ENCODE measurements at places on chromosomes 12 and 14.

DNA sequence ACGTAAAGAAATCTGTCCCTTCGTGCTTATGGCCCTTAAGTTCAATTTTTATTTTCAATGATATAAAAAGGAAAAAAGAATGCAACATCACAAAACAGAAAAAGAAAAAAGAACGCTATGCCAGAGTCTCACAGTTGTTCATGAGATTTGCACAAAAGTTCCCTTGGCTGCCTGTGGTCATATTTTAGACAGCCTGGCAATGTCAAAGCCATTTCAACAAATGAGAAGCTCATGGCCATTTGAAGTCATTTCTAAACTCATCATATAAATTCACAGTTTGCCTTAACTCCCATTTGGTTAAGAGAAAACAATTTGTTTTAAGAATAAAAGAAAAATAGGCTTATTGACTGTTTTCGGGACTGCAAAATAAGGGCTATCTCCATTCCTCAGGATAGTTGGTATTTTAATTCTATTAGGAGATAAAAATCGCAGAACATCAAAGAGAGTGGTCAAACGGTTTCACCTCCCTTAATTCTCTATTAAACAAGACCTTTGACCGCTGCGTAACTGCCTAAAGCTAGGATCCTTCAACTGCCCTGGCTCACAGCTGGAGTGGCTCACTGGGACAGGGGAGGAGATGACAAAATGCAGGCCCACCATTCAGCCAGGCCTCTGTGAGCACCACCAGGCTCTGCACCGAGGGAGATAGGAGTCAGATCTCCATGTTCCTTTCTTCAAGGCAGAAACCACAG is 119.2 kb upstream of the DAAM1 start:
- no peak for DNase-seq

- DNase-seq, result no peak
These were observed 18.3 kb downstream of the GPR132 start for GRCh38 chr14:105046891-105047282.

DNA sequence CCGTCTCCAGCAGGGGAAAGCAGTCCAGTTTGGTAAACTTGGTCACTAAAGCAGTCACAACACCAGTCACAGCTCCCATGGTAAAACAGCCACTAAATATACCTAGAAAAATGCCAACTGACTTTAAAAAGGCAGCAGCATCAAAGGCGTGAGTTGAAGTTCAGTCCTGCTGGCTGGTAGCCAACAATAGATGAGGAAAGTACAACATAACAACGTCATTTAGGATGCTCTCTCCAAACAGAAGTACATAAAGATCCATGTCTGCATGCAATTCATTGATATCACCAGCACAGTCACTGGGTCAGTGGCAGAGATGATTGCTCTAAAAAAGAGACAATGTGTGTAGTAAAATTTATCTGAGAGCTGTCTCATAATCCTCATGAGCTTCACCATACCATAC is 59.3 kb upstream of the TMPO start:
- no peak for DNase-seq

DNA sequence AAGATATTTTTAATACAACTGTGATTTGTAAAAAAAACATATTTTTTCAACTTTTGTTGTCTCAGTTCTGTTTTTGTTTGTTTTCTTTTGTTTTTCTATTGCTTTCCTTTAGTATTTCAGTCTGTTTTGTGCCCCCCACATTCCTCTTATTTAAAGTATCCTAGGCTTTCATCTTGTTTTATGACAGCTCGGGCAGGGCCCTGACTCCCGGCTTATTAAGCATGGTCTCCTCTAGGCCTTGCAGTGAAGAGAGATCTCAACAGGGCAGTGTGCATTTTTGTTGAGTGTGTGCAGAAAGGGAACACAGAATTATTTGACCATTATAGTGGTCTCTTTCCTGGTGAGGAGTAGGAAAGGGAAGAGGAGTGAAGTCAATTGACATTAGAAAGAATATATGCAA is 110.2 kb upstream of the SLC38A4 start:
- no peak for DNase-seq

- no peak for DNase-seq
These were observed 23.7 kb upstream of the TUBA1A start for GRCh38 chr12:49212572-49212971.

GRCh38 chr12:51932218-51933076 is 19.1 kb upstream of the ACVR1B start:
- DNase-seq, result no peak

GRCh38 chr14:61527325-61528100 is 167.8 kb upstream of the HIF1A start:
- DNase-seq, result no peak

- DNase-seq, result no peak
These were observed 50.8 kb downstream of the EID3 start for GRCh38 chr12:104354167-104354867.

DNA sequence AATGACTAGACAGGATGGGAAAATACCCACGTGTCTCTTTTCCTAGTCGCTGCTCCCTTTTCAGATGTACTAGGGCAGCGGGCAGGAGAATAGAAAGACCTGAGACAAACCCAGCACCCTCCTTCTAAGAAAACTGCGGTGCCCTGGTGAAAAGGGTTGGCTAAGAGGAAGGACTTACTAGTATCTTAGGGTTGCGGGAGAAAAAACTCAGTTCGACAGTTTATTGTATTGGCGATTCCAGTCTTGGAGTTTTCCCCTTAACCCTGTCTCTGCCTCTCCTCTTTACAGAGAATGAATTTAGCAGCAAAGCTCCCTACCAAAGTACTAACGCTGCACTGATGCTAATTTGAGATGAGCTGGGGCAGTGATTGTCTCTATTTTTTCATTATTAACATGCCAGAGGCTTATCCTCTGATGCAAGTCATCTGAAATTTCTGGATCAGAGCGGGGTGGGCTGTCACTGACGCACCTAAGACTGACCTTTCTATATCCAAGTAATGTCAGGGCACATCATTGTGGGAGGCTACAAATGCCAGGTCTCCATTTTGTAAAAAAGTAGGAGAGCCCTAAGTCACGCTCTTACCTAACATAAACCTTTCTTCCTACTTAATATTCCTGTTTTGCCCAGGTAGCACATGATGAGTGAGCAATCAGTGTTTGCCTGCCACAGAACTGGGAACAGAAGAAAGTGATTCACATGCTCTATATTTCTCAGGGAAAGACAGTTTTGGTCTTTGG is 916 bp upstream of the PAWR start:
- DNase-seq, result peak; percentile 72

GRCh38 chr14:104585966-104586697 is 6.6 kb downstream of the C14orf180 start:
- DNase-seq, result no peak

GRCh38 chr12:61654698-61655097 is 605.5 kb upstream of the USP15 start:
- no peak for DNase-seq

GRCh38 chr14:92619671-92620456 is 106.3 kb downstream of the RIN3 start:
- no peak for DNase-seq

GRCh38 chr14:71021347-71022011 is 114.2 kb downstream of the PCNX1 start:
- DNase-seq, result no peak

DNA sequence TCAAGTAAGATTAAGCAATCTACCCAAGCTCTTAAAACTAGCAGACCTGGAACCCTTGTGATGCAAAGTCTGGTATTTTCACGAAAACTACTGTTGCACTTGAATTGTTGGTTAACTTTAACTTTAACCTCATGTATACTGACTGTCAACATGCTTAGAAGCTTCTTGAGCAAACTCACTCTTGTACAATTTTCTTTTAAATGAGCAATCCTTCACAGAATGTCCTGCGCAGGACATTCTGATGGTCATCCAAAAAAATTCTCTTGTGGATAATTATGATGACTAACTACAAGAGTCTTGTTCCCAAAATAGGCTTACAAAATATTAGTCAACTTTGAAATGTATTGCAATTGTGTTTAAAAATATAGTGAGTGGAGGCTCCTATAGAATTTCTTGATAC is 54.0 kb upstream of the PDE3A start:
- no peak for DNase-seq

GRCh38 chr14:96904201-96904600 is 107.0 kb downstream of the VRK1 start:
- DNase-seq, result no peak

DNA sequence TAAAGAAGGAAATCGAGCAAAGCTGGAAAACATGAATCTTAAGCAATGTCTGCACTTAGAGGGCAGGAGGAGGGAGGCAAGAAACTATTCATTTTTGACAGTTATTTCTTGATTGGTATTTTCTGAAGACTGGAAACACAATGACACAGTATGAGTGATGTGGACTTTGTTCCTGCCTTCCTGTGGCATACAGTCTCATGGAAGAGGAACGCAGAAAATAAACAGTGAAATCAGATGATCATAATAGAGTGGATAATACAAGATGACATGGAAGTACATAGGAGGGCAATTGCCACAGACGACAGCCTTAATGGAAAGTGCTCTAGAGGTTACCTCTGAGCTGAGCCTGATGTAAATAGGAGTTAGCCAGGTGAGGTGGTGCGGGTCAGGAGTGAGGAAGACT is 140.4 kb upstream of the MAX start:
- DNase-seq, result no peak

All from NCI-H774 (cell line).